ENCODE measurements at places on chromosomes 6 and 20.

DNA sequence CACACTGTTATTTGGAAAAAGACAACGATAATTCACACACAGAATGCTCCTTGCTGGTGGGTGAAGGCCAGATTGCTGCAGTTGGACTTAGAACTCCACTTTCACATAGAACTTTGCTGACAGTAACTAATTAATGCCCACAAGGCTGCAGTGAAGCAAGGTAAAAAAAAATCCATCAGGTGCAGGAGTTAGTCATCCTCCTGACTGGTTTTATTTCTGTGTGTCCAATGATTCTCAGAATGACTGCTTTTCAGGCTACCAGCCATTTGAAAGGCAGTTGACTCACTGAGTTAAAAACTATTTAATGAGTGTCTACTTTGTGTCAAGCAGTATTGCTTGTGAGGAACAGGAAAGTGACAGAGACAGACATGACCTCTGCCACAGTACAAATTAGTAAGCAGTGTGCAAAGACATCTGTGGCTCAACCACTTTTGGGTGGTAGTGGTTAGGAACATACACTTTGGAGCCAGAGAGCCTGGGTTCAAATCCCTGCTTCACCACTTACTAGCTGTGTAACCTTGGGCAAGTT is 41.9 kb downstream of the ELOVL5 start:
- DNase-seq: no peak

- DNase-seq: peak; percentile 95
These were observed at the start of gene PSMF1 for GRCh38 chr20:1118336-1119127. PSMF1 (plus strand) TSS chr20:1118602; CDS start chr20:1118774, 172 bp downstream.

DNA sequence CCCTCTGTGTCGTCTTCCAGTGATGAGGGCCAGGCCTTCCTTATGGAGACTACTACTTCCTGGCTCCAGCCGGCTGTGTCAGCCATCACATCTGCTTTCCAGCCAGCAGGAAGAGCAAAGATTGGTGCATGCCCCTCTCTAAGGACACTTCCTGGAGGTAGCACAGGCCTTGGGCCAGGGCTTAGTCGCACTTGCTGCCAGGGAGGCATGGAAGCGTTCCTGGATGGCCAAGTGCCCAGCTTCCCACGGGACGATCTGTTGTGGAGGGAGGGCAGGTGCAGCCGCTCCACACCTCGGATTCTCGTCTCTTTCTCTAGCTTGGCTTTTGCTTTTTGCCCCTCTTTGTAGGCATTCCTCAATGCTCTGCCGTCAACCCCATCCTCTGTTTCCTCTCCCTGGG is 11.9 kb downstream of the ERMARD start:
- DNase-seq: no peak

GRCh38 chr6:146297815-146298214 is 245.8 kb upstream of the RAB32 start:
- DNase-seq: no peak

- DNase-seq: no peak
These were observed 164.3 kb downstream of the CD109 start for GRCh38 chr6:73860303-73860702.

DNA sequence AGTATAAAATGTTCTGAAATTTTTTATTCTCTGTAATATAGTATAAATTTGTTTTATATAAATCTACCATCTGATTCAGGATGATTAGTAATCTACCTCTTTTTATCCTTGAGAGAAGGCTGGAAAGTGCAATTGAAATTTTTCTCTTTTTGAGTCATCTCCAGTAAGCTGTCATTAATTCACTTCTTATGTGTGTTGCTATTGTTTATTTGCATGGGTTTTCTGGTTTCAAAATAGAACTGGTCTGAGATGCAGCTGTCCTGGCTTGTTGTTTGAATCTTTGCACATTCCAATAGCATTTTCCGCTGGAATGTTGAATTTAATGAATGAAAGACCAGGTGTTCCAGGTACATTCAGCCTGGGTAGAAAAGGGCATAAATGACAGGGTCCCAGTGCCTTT is 24.3 kb upstream of the TAB2 start:
- DNase-seq: no peak

GRCh38 chr20:62055106-62055861 is 10.4 kb downstream of the TAF4 start:
- no peak for DNase-seq

GRCh38 chr20:45206725-45207124 is at the start of gene SEMG1:
SEMG1 (plus strand) TSS chr20:45207033; CDS start chr20:45207054, 21 bp downstream.
- no peak for DNase-seq

DNA sequence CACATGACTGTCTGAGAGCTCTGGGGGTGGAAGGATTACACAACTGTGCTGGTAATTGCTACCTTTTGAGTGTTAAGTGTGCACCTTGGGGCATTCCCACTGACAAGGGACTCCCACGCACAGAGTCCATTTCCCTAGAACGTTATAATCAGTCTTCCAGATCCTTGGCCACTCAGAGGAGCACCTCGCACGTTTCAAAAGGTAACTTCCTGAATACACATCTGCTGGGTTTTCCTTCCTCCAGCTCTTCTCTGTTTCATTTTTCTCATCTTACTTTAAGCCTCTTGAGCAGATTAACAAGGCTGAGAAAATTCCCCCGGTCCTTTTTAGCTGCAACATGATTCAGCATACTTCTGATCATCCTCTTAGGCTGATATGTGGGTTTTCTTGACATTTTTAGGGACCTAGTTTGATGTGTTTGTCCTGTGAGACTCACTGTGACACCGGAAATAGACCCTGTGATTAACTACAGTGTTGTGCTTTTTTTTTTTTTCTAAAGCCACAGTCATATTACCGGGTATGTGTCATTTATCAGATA is 98.4 kb upstream of the DUSP22 start:
- no peak for DNase-seq

DNA sequence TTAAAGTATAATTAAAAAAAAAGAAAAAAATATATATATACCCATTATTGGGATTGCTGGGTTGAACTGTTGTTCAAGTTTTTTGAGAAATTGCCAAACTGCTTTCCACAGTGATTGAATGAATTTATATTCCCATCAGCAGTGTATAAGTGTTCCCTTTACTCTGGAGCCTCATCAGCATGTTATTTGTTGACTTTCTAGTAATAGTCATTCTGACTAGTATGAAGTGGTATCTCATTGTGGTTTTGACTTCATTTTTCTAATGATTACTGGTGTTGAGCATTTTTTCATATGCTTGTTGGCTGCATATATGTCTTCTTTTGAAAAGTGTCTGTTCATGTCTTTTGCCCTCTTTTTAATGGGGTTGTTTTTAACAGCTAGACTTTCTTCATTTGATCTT is 1260.8 kb upstream of the GJE1 start:
- no peak for DNase-seq
